ENCODE measurements at places on chromosomes 4 and X.

DNA sequence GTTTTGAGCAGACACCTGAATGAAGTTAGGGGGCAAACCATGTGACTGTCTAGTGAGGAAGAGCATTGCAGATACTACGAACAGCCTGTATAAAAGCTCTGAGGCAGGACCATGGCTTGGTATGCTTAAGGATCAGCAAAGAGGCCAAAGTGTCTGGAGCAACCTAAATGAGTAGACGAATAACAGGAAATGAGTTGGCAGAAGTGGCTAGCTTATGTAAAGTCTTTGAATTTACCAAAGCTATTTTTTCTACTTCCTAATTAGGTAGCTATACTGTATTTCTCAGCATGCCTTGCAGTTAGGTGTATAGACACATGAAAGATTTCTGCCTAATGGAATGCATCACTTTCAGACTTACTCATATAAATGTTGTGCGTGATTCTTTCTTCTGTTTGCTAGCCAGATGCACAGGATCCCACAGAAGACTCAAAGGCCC is 9.3 kb upstream of the GPRIN3 start:
- H3K27me3 ChIP-seq, result no peaks in the 10 kb centered on the region

DNA sequence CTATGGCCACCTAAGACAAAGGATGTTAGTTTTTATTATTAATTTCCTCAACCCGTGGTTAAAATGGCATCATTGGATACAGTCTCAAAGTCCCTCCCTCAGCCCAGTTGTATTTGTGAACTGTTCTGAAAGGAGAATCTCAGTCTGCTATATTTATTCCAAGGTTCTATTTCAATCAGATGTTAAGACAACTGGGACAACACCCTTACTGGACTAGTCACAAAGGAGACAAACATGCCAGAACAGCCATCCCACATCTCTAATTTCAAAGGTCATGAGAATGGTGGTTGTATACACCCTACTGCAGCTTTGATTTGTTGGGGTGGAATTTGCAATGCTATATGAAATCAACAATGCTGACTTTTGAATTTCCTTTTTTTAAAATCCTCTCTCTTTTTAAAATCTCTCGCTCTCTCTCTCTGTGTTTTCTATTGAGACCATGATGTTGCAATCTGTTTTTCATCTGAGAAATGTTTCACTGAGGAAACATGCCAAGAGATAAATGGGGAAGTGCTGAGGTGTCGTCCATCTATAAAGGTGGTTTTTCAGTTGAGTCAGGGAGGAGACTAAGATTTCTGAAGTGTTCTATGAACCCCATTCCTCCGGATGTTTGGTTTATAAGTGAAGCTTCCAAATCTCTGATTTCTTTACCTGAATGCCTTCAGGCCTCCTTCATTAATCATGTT is 201.5 kb upstream of the GATB start:
- no peak for DNase-seq
- H3K27me3 ChIP-seq, result no peaks in the 10 kb centered on the region
- no peaks in the 10 kb centered on the region for H3K36me3 ChIP-seq
- no peak overlapping the region for H3K4me3 ChIP-seq

GRCh38 chrX:118420462-118420861 is 74.6 kb downstream of the WDR44 start:
- H3K36me3 ChIP-seq, result no peaks in the 10 kb centered on the region
- no peak for DNase-seq
- no peaks in the 10 kb centered on the region for H3K27me3 ChIP-seq
- no peaks in the 10 kb centered on the region for H3K4me1 ChIP-seq
- no peak overlapping the region for H3K27ac ChIP-seq
- no peak overlapping the region for H3K4me3 ChIP-seq

GRCh38 chrX:48702032-48702431 is 5.5 kb downstream of the SUV39H1 start:
- no peaks in the 10 kb centered on the region for H3K4me1 ChIP-seq
- H3K27me3 ChIP-seq, result no peaks in the 10 kb centered on the region
- H3K27ac ChIP-seq, result no peak overlapping the region
- no peak for DNase-seq
- no peak overlapping the region for H3K4me3 ChIP-seq

GRCh38 chr4:165505958-165506837 is 127.4 kb downstream of the CPE start:
- no peak for DNase-seq
- no peak overlapping the region for H3K27ac ChIP-seq
- no peaks in the 10 kb centered on the region for H3K27me3 ChIP-seq
- no peaks in the 10 kb centered on the region for H3K4me1 ChIP-seq
- no peaks in the 10 kb centered on the region for H3K36me3 ChIP-seq

GRCh38 chrX:107686792-107687191 is 58.5 kb downstream of the PRPS1 start:
- H3K27ac ChIP-seq, result no peak overlapping the region
- no peak for DNase-seq
- H3K36me3 ChIP-seq, result no peaks in the 10 kb centered on the region
- no peaks in the 10 kb centered on the region for H3K27me3 ChIP-seq
- H3K4me1 ChIP-seq, result no peaks in the 10 kb centered on the region
- H3K4me3 ChIP-seq, result no peak overlapping the region
